CD4-positive, alpha-beta T cell treated with Interleukin-4 for 1 hour (primary cell): ENCODE measurements at places on chromosomes 2 and 18.

DNA sequence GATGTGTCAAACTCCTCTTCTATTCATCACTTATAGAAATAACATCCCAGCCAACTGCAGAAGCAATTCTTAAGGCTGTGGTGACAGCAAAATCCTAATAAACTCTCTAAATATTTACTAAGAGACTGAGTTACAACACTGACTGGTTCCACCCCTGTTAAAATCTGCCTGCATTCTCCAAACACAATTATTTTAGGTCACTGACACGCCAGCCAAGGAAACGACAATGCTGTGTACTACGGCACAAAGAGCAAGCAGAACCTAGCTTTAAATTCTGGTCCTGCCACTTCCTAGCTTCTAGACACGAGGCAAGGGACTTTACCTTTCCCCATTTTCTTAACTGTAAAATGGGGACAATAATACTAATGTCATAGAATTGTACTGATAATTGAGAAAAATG is 4.1 kb downstream of the CYRIA start:
- DNase-seq = no peak

DNA sequence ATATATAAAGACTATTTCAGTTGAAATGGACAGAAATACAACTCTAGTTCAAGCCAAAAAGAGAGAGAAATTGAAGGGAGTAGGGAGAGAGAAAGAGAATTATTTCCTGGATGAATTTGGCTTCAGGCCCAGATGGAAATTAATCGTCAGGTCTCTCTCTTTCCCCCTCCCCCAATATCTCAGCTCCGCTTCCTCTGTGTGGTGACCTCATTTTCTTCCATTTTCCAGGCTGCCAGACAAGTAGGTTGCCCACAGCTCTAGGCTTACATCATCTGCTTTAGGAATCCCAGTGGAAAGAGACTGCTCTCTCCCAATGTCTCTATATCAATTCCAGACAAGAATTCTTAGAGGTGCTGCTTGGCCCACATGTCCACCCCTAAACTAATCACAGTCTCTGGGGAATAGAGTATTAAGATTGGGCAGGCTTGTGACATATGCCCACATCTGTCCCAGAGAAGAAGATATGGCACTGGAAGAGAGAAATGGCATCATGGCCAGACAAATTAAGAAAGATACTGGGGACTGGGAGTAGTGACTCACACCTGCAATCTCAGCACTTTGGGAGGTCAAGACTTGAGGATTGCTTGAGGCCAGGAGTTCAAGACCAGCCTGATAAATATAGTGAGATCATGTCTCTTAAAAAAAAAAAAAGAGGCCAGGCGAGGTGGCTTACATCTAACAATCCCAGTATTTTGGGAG is 37.2 kb upstream of the CFAP36 start:
- DNase-seq = no peak

GRCh38 chr2:148730085-148730484 is 85.5 kb downstream of the EPC2 start:
- DNase-seq = no peak

GRCh38 chr18:9081940-9082339 is 20.6 kb upstream of the NDUFV2 start:
- DNase-seq = peak; percentile 59

DNA sequence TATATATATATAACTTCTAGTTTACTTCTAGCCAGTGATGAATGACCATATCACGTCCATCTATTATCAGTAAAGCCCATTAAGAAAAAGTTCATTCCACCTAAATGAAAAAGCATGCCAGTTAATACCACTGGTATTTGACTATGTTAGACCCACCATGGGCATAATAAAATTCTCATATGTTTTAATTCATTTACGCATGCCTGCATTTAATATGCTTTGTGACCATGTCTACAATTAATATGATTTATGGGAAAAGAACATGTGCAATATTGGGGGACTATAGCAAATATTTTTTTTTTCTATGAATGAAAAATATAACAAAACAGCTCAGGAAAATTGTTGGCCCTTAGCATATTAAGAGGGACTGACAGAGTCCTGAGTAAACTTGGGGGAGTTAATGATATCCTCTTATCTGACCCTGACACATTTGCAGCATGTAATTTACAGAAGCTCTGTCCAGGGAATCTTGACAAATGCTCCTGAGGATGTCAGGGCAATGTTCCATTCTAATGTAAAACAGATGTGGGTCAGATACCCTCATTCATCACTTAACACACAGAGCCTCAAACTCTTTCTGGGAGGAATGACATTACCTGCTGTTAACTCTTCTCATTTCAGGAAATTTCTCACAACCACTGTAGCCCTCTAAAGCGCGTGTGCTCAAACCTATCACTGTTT is 90.6 kb downstream of the PAX3 start:
- no peak for DNase-seq

DNA sequence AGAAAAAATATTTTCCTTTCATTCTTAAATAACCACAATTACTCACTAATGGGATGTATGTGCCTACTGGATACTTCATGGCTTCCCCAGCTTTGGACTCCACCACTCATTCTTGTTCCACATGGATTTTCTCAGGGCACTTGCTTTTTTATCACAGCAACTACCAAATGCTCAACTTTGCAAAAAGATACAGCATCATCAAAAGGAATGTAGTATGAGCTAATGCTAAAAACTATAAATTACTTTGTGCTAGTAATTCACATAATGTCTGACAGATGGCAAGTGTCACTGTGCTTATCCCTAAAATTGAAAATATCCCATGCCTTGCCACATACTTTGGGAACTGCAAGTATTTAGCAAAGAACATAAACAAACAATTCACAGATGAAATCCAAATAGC is 130.4 kb upstream of the ZFP36L2 start:
- DNase-seq = no peak

- DNase-seq = no peak
These were observed 484.7 kb upstream of the RAB12 start for GRCh38 chr18:8124232-8125146.
